ENCODE measurements at places on chromosomes 16 and 17. TPM values are rescaled to one million over a fixed set of nuclear protein-coding genes. Genes with fewer than 3 reads are reported as not detected.

GRCh38 chr17:50722746-50723145 lies 3.3 kb downstream of the LUC7L3 start:
- no peak overlapping the region for H3K27ac ChIP-seq
- no peaks in the 10 kb centered on the region for H3K36me3 ChIP-seq
- DNase-seq = no peak
- no peaks in the 10 kb centered on the region for H3K27me3 ChIP-seq
- peaks cover 6% of the 10 kb centered on the region for H3K4me1 ChIP-seq

Gene SMIM5
- total RNA-seq = 0.07 TPM

GRCh38 chr16:81779536-81780320 lies 637 bp downstream of the PLCG2 start:
- peak overlapping the region; percentile 56 for H3K4me3 ChIP-seq
- peaks cover 39% of the 10 kb centered on the region for H3K27me3 ChIP-seq
- no peak for DNase-seq
- no peaks in the 10 kb centered on the region for H3K4me1 ChIP-seq

Gene KRT222
- total RNA-seq = 0.43 TPM

DNA sequence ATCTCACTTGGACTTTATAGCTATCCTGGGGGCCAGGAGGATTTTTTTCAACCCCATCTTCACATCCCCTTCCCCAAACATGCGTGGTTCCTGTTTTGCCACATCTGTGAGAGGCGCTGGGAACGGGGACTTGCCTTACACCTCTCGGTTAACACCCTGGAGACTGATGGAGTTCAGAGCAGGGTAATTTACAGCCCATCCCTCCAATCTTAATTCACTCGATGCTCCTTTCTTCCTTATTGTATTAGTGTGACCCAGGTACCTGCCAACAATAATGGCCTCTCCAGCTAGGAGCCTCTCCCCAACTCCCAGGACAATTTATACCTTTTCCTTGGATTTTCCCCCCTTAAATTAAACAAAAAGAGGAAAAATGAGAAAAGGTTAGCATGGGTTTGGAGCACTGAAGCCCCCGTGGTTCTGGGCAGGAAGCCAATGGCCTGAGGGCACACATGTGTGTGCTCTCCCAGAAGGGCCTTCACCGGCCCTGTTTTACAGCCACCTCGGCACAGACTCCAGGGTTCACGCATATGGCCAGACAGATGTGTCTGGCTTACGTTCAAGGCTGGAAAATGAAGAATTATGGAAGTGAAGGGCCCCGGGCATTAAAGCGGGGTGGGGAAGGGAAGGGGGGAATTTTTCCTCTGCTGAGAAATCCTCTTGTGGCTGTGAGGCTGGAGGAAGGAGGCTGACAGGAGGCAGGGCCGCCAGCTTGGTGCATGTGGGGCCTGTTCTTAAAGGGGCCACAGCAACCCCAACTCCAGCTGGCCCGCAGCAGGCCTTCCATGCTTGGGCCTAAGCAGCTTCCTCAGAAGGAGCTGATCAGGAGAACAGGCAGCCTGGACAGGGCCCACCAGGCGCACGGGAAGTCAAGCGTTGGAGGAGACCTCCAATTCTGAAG lies 21.4 kb downstream of the HIC1 start:
- H3K27me3 ChIP-seq = no peaks in the 10 kb centered on the region
- no peak overlapping the region for H3K4me3 ChIP-seq
- peaks cover 4% of the 10 kb centered on the region for H3K36me3 ChIP-seq
- peak; percentile 28 for DNase-seq
- H3K27ac ChIP-seq = peak overlapping the region; percentile 3
- H3K4me1 ChIP-seq = peaks cover 31% of the 10 kb centered on the region

Gene SLC52A1
- not detected for total RNA-seq

GRCh38 chr17:33804401-33804800 lies 450.7 kb upstream of the CCL2 start:
- H3K4me1 ChIP-seq = no peaks in the 10 kb centered on the region
- H3K27me3 ChIP-seq = no peaks in the 10 kb centered on the region
- H3K4me3 ChIP-seq = no peak overlapping the region
- DNase-seq = no peak

- peaks cover 18% of the 10 kb centered on the region for H3K27me3 ChIP-seq
- H3K27ac ChIP-seq = no peak overlapping the region
- no peaks in the 10 kb centered on the region for H3K36me3 ChIP-seq
- peak; percentile 35 for DNase-seq
Measured at GRCh38 chr17:42879596-42879985, 21.0 kb upstream of the G6PC1 start.

Gene MFAP4
- 3.7 TPM for total RNA-seq

Gene KRT36
- not detected for total RNA-seq

Gene MPP3
- 6.5 TPM for total RNA-seq

Gene KRT27
- not detected for total RNA-seq

DNA sequence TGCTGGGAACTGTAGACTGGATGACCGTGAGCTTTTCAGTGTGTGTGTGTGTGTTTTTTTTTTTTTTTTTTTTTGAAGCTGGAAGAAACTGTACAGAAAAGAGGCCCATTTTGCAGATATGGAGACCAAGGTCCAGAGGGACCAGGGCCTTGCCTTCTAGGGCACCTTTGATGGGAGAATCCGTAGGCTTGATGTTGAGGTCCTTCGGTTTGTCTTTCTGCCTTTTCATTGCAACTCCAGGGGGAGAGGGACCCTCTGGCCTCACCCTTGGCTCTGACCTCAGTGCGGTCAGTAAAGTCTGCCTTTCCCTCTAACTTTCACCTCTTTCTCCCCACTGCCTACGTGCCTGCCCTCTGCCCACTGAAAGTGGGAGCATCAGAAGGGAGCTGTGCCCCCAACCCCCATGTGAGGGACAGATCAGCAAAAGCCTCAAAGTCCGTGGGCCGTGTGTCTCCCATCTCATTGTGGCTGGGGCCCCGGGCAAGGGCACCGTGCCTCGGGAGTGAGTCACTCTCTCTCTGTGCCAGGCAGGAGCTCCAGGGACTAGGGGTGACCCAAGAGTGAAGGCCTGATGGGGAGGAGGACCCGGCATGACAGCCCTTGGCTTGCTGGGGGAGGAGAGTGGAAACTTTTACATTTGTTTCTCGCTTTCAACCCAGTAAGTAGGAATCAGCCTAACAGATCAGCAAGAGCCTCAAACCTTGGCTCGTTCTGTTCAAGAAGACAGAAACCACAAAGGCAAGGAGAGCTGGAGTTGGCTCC lies 123.6 kb downstream of the CMIP start:
- no peak overlapping the region for H3K4me3 ChIP-seq
- H3K27ac ChIP-seq = peak overlapping the region; percentile 28
- H3K27me3 ChIP-seq = no peaks in the 10 kb centered on the region
- H3K4me1 ChIP-seq = peaks cover 21% of the 10 kb centered on the region
- DNase-seq = peak; percentile 65

All from astrocyte (in vitro differentiated cells and primary cell).